Stimulated activated CD4-positive, alpha-beta T cell treated with anti-CD3 and anti-CD28 coated beads, Interleukin-1b, Interleukin-23, amount 100 ng/mL, for 4 hours (primary cell): ENCODE measurements at places on chromosomes 6 and 20.

DNA sequence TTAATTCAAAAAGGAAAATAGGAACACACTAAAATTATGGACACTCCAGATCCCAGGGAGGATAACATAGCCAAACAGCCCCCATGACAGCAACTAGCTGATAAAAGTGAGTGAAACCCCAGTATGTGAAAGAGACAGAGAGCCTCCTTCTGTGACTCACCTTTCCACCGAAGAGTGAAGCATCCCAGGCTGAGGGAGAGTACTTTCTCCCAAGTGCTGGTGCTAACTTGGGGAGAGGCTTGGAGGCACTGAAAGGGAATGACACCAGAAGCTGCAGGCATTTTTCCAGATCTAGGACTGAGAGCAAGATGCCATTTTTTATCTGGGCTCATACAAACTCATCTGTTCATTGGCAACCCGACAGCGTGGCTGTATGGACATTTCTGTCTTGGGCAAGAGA, 339.8 kb downstream of the HTR1B start:
- DNase-seq = no peak

DNA sequence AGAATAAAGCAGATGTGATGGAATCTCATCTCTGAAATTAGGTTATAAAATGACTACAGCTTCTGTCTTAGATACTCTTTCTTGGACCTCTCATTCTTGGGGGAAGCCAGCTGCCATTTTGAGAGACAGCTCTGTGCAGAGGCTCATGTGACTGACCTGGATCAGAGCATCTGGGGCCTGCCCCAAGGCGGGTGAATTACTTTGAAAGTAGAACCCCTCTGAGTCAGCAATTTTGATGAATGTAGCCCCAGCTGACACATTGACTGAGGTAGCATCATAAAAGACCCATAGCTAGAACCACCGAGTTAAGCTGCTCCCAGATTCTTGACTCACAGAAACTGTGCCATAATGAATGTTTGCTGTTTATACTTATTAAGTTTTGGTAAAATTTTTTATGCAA, 124.5 kb downstream of the THEMIS start:
- DNase-seq = no peak

- peak; percentile 63 for DNase-seq
Measured at GRCh38 chr6:167093922-167094432, 28.9 kb upstream of the CCR6 start.

DNA sequence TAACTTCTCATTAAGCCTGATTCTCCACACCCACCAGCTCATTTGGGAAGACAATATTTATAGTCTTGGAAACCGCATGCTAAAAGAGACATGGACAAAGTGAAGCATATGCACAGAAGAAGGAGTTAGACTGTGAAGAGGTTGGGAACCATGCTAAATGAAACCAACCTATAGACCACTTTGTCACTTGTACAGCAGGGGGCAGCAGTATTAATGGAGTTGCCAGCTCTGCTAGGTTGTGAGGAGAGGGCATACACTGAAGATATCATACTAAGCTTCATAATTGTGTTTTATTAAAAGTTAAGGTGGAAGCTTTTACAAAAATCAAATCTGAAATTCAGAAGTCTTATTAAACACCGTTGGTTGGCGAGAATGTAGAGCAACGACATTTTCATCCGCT, 38.3 kb upstream of the HMGCLL1 start:
- no peak for DNase-seq

- DNase-seq = no peak
Measured at GRCh38 chr20:45467861-45468260, 1.7 kb upstream of the WFDC2 start.

GRCh38 chr6:90354961-90355360, 58.3 kb upstream of the BACH2 start:
- DNase-seq = no peak

GRCh38 chr6:20438462-20439070, 36.9 kb downstream of the E2F3 start:
- no peak for DNase-seq

- DNase-seq = no peak
Measured at GRCh38 chr6:131002661-131002980, 60.4 kb downstream of the EPB41L2 start.

DNA sequence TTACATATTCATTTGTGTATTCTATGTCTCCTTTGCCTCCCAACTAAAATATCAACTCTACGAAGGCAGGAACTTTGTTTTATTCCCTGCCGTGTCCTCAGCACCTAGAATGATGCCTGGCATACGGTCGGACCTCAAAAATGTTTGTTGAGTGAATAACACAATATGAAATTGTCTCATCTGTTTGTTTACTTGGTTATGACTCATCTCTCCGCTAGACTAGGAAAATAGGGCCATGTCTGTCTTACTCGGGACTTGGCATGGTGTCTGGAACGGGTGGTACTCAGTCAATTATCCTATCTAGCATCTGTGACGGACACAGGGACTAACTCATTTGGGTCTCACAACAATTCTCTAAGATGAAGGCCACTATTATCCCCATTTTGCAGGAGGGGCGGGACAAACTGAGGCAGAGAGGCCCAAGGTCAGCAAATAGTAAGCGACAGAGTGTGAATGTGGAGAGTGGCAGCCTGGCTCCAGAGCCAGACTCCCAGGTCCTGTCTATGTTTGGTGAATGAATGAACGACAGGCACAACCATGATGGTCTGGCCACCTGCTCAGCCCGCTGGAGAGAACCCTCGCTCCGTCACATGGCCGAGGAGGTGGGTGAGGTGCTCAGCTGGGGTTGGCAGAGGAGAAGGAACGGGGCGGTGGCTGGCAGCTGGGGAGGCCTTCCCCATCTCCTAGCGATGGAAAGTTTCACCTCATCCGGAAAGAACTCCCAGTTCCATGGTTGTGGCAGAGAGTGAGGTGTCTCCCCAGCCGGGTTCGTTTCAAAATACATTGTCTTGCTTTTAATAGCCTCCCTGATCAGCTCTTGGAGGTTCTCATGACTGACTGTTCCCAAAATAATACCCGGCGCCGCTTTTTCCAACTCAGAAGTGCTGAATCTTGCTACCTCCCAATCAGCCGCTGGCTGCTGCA, 27.6 kb upstream of the NFATC2 start:
- DNase-seq = no peak
